Left ventricle myocardium inferior (tissue), 1 donor: ENCODE measurements at places on chromosomes 5 and 9.

- peak overlapping the region; percentile 71 for H3K4me3 ChIP-seq
- no peaks in the 10 kb centered on the region for H3K27me3 ChIP-seq
- H3K27ac ChIP-seq, result peak overlapping the region; percentile 94
- peaks cover 87% of the 10 kb centered on the region for H3K4me1 ChIP-seq
These were observed 73.2 kb downstream of the PIK3R1 start for GRCh38 chr5:68288707-68289134.

DNA sequence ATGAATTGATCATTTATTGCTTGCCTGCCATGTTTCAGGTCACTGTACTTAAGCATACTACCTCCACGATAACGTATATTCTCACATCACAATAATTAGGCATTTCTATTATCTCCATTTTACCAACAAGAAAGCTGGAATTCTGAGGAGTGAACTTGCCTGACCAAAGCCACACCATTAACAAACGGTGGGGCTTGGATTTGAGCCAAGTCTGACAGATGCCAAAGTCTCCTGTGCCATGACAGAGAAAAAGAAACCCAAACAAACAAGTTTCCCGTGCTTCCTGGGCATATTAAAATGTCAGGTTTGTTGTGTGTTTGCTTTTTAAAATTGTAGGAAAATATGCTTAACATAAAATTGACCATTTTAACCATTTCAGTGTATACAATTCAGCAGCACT is 40.8 kb upstream of the KCNV2 start:
- H3K27me3 ChIP-seq, result no peaks in the 10 kb centered on the region
- H3K4me3 ChIP-seq, result no peak overlapping the region
- H3K4me1 ChIP-seq, result peaks cover 23% of the 10 kb centered on the region
- no peak for DNase-seq

DNA sequence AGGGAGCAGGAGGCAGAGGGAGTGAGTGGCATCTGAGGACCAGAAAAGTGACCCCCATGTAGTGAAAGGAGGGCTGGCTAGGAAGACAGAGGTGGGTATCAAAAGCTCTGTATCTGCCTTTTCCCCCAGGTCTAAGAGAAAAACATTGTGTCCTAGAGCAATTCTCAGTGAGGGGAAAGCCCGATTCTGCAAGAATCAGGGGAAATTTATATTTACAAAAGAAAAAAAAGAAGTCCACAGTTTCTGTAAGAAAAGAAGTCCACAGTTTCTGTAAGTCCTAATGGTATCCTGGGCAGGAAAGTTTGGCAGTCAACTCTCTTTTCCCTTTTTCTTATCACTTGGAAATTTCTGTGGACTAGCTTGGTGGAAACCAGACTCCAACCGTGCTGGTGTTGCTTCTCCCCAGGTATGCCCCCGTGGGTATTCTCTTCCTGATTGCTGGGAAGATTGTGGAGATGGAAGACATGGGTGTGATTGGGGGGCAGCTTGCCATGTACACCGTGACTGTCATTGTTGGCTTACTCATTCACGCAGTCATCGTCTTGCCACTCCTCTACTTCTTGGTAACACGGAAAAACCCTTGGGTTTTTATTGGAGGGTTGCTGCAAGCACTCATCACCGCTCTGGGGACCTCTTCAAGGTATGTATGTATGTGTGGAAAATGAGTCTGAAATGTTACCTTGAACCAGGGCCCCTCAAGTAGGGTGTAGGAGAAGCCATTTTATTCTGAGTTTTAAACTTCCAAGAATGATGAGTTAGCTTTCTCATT is 73.0 kb downstream of the SLC1A3 start:
- peaks cover 35% of the 10 kb centered on the region for H3K4me1 ChIP-seq
- H3K36me3 ChIP-seq, result peaks cover 18% of the 10 kb centered on the region
- no peak for DNase-seq
- H3K4me3 ChIP-seq, result no peak overlapping the region

DNA sequence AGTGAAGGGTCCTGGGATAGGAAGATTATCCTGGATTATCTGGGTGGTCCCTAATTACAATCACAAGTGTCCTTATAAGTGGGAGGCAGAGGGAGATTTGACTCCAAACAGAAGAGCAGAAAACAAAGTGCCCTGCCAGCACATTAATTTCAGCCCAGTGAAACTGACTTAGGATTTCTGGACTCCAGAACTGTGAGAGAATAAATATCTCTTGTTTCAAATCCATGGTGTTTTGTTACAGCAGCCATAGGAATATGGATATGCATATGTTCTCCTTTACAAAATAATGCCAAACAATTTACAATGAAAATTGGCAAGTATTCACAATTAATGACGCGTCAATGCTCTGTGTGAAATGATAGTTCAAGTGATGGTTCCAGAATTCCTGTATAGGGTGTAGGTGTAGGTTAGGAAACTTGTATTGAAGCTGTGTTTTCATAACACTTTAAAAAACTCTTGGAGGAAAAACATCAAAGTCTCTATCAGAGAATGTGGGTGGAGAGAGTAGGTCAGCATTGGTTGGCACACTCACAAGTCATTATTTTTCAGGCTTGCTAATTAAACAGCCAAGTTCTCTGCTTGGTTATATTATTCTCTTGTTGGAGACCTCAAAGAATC is 19.9 kb upstream of the PLPP1 start:
- no peaks in the 10 kb centered on the region for H3K27me3 ChIP-seq
- no peaks in the 10 kb centered on the region for H3K36me3 ChIP-seq
- H3K4me1 ChIP-seq, result no peaks in the 10 kb centered on the region

DNA sequence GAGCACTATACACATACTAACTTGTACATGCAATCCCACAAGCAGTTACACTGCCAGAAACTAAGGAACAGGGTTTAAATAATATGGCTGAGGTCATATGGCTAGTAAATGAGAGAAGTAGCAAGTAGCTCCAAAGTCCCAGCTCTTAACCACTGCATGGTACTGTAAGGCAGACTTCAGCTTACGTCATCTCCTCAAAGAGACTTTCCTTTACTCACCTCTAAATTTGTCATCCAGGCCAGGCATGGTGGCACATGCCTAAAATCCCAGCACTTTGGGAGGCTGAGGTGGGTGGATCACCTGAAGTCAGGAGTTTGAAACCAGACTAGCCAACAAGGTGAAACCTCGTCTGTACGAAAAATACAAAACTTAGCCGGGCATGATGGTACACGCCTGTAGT is 20.4 kb upstream of the SELENOP start:
- H3K27ac ChIP-seq, result no peak overlapping the region
- H3K4me1 ChIP-seq, result peaks cover 7% of the 10 kb centered on the region
- no peaks in the 10 kb centered on the region for H3K36me3 ChIP-seq
- no peak overlapping the region for H3K4me3 ChIP-seq

DNA sequence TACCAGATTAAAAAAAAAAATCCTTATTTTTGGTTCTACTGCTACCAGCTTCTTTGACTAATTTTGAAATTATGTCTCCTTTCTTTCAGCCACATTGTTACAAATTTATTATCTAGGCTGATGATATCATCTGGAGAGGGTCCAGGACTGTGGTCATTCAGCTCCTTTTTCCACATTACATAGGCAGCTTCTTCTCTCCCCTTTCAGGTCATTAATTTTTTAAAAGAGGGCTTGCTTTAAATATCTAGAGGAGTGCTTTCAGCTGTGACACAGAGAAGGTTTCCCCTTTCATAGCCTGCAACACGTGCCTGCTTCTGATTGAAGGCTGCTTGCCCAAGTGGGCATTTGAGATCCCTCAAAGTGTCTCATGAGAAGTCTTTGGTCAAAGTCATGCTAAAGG is 155.7 kb upstream of the PAPPA start:
- no peaks in the 10 kb centered on the region for H3K27me3 ChIP-seq
- no peak overlapping the region for H3K27ac ChIP-seq
- DNase-seq, result no peak
- no peaks in the 10 kb centered on the region for H3K36me3 ChIP-seq
- no peaks in the 10 kb centered on the region for H3K4me1 ChIP-seq

DNA sequence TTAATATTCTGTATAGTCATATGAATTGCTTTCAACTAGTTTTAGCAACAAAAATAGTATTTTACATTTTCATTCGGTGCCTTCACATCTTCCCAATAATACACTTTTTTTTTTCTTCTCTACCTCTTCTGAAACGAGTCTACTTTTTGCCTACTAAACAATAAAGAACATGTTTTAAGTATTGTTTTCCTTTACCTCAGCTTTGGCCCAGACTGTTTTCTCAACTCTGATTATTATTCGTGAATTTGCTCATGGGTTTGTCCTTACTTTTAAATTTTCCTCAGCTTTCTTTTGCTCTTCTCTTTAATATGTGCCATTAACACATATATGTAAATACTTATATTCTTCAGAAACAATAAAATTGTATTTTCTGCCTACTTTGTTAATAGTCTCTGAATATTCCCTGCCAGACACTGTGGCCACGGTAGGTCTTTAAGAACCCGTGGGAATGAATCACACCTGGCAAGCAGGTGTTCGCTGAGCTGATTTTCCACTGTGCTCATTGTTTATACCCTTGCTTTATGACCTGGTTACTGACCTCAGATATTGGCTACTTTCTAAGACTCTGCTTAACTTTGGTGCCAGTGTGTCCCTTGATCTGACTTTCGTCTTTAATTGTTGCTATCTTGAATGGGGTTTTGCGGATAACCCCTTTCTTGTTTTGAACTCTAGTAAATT is 49.1 kb downstream of the FAM170A start:
- DNase-seq, result no peak
- H3K4me3 ChIP-seq, result no peak overlapping the region
- H3K27ac ChIP-seq, result no peak overlapping the region
- no peaks in the 10 kb centered on the region for H3K36me3 ChIP-seq

- H3K27ac ChIP-seq, result no peak overlapping the region
- no peaks in the 10 kb centered on the region for H3K36me3 ChIP-seq
- H3K4me1 ChIP-seq, result no peaks in the 10 kb centered on the region
- H3K27me3 ChIP-seq, result peaks cover 7% of the 10 kb centered on the region
- DNase-seq, result no peak
These were observed 9.3 kb upstream of the SCGB3A1 start for GRCh38 chr5:180600554-180601041.
